Fibroblast of the aortic adventitia (primary cell): ENCODE measurements at places on chromosomes 7 and 10. TPM values are rescaled to one million over a fixed set of nuclear protein-coding genes. Genes with fewer than 3 reads are reported as not detected.

Gene SMKR1
- 0.65 and 0.72 TPM in 2 replicates for total RNA-seq

Gene HABP2
- total RNA-seq, result not detected in 2 replicates

Gene FKBP6
- not detected in 2 replicates for total RNA-seq

Gene WNT8B
- total RNA-seq, result not detected in 2 replicates

Gene CYP2C19
- total RNA-seq, result not detected in 2 replicates

Gene LRIT1
- total RNA-seq, result not detected in 2 replicates
